ENCODE measurements at places on chromosomes 6 and 20.

- no peak for DNase-seq
Measured at GRCh38 chr6:106666282-106667021, 37.1 kb downstream of the QRSL1 start.

DNA sequence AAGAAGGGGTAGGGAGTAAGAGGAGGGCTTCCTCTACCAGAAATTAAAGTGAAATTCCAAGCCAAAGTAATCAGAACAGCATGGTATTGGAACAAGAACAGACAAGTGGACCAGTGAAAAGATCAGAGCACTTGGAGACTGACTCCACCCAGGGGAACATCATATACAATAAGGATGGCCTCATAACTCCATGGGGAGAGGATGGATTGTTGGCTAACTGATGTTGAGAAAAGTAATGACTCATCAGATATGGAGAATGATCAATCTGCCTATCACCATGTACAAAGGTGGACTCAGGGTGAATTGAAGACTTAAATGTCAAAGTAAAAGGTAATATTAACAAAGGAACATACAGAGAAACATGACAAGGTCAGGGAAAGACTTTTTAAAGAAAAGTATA is 12.8 kb downstream of the SLC22A3 start:
- no peak for DNase-seq

- DNase-seq, result no peak
Measured at GRCh38 chr6:44053760-44054556, 73.3 kb downstream of the MRPL14 start.

- DNase-seq, result no peak
Measured at GRCh38 chr6:82775981-82776380, 289.7 kb downstream of the UBE3D start.

GRCh38 chr6:15909290-15910070 is 219.4 kb upstream of the MYLIP start:
- no peak for DNase-seq

GRCh38 chr6:1170794-1171193 is 141.1 kb upstream of the FOXQ1 start:
- no peak for DNase-seq

- no peak for DNase-seq
Measured at GRCh38 chr6:106820412-106820852, 154.1 kb downstream of the CD24 start.

DNA sequence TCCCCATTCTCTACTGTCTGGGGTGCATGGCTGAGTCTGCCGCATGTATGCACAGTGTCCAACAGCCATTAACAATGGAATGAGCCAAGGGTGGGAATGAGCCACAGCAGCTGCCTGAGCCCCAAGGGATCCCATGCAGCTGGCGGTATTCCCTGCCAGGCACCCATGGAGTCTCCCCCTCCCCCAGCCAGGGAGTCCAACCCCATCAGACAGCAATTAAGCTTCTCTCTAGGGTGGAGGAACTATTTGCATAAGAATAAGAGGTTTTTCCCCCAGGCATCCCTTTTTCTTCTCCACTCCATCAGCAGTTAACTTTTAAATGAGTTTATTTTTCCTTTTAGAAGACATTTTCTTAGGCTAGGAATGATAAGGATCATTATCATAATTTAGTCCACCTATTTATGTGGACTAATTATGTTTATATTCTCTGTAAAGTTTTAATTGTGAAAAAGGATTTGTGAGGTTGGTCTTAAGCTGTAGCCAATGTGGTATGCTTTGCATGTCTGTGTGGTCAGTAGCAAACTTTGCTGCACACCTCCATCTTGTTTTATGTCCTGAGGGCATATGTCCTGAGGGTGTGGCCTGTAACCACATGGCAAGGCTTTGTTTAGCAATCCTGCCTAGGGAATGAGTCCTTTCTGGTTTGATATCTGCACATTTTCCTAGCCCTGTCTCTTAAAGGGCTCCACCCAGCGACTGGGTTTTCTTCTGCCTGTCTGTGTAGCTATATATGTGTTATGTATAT is 158.9 kb upstream of the OLIG3 start:
- no peak for DNase-seq
